ENCODE measurements at places on chromosomes 7 and 10.

DNA sequence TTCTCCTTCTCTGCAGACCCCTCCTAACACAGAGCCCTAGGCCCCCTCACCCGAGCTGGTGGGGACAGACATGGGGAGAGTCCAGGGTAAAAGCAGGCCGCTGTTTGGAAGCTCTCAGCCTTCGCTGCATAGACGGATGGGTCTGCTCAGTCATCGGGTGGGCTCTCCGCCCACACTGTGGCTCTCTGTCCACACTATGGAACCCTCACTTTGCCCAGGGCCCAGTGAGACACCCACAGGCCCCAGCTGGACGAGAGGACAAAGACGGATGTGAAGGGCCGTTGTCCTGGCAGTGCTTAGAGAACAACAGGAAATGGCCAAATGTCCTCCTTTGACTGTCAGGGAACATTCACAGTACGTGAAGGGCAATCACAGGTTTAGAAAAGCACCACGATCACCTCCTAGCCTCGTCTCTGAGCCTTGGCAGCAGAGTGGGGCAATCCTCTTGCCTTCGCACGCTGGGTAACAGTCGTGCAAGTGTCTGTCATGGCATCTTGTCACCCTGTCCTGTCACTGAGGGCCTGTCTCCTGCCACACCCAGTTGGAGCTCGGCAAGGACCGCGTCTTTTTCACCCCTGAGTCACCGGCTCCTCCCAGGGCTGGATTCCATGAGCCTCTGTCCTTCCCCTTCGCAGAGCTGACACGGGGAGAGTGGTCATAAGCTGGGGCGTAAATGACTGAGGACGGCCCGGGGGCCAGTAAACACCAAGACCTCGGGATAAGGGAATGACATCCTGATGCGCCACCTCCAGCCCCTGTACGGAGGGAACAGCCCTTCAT lies 80.6 kb downstream of the PRKAG2 start:
- DNase-seq = no peak

GRCh38 chr10:15290150-15290549 lies 80.9 kb downstream of the FAM171A1 start:
- DNase-seq = no peak

DNA sequence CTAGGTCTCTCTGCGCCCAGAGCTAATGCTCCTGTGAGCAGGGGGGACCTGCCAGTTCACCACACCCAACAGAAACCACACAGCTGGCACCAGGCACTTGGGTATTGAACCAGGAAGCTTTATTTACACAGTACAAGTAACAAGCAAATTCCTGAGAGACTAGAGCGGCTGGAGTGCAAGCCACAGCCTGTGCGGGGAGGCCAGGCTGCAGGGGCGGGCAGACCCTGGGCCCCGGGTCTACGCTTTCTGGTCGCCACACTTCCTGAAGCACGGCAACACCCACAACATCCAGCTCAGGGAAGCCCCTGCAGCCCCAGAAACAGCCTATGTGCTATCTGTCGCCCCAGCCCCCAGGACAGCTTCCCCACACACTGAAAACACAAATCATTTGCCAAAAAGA lies 125.0 kb downstream of the FAM53B start:
- DNase-seq = no peak

DNA sequence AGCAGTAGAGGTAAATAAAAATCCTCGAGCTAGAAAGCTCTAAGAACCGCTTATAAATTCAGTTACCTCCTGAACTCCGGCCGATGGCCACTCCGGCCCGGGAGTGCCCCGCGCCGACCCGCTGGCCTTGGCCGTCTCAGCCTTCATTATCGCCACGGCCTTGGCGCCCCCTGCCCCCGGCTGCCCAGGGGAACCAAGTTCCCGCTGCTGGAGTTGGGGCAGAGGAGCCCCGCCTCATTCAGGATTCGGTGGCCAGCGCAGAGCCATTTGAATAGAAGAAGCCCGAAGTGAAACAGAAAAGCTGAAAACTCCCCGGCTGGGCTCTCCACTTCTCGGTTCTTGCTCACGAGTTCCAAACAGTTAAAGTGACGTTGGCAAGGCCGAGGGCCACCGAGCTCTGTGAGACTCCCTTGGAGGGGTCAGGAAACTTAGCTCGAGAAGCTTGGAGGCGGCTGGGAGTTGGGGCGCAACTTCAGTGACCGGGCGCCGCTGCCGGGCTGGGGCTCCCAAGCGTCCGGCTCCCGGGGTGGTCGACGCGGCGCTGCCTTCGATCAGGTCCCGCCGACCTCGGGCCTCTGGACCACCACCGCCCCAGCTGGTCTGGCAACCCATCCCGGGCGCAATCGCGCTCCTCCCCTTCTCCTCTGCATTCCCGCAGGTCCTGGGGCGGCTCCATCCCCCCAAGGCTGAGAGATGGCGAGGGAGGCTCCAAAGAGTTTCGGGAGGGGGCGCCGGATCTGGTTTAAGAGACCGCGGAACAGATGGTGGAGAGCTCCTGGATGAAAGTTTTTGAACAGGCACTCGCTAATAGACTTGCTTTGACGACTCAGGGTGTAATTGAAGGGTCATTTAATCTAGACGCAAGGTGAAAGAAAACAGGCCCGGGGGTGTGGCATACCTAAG lies 5.8 kb upstream of the FEZF1 start:
- no peak for DNase-seq

DNA sequence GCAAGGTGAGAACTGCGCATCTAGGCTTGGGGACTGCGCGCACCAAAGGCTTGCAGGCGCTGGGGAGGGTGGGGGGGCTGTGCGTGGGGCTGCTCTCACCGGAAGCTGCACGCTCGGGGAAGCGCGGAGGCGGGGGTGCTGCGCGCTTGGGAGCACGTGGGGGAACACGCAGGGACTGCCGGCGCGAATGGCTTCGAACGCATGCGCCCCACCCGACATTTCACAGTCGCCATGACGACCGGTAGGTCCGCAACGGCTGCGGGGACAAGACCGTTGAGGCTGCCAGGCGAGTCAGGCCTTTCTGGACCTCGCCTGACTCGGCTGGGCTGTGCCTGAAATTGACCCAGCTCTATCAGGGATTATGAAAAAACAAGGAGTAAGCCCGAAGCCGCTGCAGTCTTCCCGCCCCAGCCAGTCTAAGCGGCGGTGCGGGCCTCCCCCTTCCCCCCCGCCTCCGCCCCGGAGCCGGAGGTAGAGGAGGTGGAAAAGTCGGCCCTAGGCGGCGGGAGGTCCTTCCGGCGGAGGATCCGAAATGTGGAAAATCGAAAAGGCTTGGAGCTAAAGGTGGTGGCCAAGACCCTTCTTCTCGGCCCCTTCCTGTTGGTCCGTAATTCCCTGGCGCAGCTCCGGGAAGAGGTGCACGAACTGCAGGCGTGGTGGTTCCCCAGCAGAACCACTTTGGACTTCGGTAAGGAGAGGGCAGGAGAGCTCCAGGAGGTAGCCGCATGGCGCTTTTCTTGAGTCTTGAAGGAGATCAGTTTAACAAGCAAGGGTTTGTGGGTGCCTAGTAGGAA lies 34.9 kb upstream of the STEAP1 start:
- no peak for DNase-seq

Data from stimulated activated naive CD4-positive, alpha-beta T cell (primary cell).